T47D (cell line): ENCODE measurements at places on chromosomes 2 and 18.

GRCh38 chr2:231914077-231914690, 12.0 kb downstream of the NPPC start:
- no peak for DNase-seq

DNA sequence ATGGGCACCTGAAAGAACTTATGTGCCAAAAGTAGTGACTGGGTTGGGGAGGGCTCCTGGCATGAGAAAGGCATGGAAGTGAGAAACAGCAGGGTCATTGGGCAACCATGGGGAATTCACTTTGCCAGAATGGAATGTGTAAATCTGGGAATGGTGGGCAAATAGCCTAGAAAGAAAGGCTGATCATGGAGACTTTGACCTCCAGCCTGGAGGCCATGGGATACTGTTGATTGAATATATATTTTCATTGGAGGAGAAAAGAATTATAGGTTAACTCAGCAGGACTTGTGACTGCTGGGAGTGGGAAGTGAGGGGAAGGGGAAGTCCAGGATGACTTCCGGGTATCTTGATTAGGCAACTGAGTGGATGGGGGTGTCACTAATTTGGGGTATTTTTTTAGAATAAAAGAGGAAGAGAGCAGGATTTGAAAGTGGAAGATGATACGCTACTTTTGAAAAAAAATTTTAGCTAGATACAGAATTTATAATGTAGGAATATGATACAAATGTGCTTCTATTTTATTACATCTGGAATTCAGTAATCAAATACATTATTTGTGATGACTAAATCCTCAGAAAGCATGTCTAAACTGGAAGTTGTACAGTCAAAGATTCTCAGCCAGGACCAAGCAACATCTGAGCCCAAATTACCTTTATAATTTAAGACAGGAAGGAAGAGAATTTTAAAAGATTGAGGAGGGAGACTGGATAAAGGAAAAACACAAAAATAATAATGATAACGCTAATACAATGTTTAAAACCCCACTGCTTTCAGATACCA, 116.2 kb downstream of the GATA6 start:
- no peak for DNase-seq

DNA sequence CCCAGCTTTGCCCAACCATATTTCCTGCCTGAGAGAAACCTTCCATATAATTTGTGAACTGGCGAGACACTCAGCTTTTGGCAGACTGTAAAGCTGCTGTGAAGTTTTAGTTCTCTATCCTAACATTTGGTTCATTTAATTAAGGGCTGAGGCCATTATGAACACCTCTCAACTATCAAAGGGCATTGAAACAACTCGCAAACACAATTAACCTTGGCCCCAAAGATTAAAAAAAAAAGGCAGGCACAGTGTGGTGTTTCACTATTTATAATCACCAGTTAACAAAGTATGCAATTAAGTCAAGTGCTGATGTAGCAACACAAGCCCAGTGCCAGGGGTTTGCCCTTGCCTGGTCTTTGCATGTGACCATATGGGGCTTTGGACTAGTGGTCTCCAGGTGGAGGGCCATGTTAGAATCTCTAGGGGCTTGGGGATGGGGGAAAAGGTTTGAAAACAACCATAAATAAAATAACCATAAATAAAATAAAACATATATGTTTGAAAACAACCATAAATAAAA, 297.6 kb upstream of the SKOR2 start:
- no peak for DNase-seq

GRCh38 chr18:66873899-66874298, 270.0 kb upstream of the CDH19 start:
- no peak for DNase-seq

DNA sequence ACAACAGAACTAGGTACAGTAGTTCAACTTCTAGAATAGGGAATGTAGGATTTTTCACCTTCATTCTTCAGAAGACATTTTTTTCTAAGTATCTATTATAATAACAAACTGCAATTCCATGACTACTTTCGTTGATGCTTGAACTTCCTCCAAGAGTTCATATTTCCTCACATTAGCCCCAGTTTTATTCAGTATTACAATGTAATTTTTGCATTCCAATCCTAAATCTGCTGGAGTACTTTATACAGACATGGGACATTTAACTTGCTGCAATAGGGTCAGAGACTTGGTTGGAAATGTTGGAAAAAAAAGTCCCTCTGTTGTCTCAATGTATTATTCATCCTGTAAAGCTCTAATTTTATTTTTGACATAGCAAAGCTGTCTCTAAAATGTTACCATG, 19.6 kb upstream of the FTCDNL1 start:
- DNase-seq = no peak

GRCh38 chr2:609449-609848, 67.8 kb downstream of the TMEM18 start:
- DNase-seq = no peak

DNA sequence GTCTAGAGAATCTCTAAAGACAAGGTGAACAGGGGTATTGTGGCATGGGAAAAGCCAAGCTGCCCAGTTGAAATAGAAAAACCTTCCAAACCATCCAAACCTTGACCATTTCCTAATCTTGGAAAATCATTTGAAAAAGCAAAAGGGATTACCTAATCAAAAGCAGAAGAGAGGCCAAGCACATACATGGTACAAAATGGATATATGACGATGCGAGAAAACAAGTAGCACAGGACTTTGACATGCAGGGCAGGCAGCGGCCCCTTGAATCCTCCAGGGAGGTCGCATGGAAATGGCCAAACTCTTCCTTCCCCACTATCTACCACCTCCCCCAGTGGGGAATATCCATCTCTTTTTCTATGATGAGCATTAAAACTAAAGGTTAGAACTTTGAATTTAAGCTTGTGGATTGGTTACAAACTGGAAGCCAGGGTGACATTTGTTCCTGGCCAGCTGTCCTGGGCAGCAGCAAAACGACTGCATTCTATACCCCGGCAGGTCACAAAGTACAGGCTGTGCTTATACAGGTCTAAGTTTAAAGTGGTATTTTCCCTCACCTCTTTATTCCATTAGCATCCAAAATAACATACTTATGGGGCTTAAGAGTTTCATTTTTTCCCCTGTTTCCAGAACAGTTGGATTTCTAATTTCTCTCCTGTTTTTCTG, 24.7 kb downstream of the MYOM1 start:
- no peak for DNase-seq

DNA sequence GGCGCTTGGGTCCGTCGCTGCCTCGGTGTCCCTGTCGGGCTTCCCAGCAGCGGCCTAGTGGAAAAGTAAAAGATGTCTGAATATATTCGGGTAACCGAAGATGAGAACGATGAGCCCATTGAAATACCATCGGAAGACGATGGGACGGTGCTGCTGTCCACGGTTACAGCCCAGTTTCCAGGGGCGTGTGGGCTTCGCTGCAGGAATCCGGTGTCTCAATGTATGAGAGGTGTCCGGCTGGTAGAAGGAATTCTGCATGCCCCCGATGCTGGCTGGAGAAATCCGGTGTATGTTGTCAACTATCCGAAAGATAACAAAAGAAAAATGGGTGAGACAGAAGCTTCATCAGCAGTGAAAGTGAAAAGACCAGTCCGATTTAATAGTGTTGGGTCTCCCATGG, 8.0 kb downstream of the HES6 start:
- no peak for DNase-seq

- peak; percentile 26 for DNase-seq
Measured at GRCh38 chr2:134657650-134658250, 61.0 kb downstream of the TMEM163 start.

DNA sequence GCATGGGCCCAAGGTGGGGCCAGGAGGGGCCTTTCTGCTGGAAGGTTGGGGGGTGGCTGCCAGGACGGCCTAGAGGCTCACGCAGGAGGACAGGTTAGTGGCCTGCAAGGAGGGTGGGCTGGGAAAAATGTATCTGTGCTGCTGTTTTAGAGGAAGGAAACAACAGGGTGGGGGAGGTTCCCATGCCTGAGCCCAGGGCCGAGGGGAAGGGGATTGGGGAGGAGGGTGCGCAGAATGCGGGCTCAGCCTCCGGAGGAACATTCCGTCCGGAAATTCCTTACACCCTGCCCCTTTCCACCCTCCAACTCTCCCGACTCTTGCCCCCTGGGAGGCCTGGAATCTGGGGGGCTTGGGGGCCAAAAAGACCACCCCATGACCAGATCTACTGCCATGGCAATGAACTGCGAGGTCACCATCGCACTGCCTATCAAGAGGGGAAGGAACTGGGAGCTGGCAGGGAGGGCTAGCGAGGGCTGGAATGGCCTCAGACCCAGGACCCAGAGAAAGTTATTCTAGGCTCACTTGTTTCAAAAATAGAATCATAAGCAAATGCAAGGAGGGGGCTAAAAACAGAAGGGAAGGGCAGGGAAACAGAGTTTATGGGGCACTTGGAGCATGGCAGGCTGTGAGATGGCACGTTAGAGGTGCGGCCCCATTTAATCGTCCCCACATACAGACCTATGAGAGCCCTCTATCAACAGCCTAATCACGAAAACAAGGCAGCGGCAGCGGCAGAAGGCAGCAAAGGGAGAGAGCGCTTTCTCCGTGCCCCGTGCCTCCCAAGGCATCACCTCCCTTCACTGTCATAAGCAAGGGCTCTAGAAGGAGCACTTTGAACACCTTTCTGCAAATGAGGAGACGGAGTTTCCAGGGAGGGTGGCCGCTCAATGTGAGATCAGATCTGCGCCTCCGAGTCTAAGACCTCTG, 90.4 kb downstream of the TNS1 start:
- DNase-seq = no peak

DNA sequence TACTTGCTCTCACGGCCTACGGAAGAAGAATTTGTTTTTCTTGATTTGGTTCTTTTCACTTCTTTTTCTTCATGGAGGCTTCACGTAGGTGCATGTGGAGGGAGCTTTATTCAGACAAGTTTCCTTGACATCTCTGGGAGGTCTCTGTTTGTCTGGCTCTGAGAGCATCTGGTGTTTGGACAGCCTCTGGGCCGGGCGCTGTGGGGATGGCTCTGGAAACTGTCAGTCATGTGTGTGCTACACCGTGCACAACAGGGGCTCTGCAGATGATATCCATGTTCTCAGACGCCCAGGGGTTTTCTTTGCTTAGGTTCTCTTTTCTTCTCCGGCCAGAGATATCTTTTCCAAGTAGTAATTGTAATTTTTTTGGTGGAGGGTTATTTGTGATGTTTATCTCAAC, 130.7 kb downstream of the SH3RF3 start:
- no peak for DNase-seq

DNA sequence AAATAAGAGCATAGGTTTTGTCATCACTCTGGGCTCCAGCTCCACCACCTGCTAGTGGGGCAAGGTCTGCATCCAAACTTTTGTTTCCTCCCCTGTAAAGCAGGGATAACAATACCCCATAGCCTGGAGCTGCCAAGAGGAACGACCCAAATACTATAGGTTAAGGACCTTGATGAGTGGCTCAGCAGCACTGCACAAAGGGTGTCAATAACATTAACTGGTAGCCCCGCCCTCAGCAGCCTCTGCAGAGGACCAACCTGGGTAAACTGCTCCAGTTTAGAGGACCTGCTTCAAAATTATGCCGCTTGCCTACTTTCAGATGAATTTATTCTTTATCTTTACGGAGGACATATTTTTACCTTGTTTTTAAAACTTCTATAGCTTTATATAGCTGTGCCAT, 65.8 kb upstream of the RIOK3 start:
- no peak for DNase-seq

DNA sequence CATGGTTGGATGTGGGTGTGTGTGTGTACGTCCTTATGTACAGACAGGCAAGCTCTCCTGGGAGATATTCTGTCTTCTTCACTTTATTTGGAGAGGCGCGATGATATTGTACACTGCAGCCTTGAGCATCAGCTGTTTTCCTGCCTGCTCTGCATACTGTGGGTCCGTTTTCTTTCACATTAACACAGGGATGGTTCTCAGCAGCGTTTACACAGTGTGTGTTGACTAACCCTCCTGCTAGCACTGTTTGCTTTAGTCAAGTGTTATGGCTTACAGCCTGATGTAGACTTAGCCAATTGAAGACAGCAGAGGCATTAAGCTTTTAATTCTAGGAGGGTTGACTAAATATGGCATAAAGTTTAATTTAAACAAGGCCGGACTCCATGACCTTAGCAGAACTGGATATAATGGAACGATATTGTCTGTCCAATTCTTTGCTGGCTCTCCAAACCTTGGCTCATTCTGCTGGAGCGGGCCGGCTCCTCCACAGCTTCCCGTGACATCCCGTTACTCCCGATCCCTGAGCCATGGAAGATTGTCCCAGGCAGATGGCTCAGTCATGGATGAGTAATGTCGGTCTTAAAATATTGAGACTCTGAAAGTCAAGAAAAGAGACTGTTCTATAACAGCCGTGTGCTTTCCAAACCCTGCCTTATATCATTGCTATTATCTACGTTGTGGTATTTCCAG, 134.7 kb downstream of the TPGS2 start:
- DNase-seq = peak; percentile 3

- DNase-seq = no peak
Measured at GRCh38 chr18:38576916-38577315, 1011.3 kb upstream of the CELF4 start.

- DNase-seq = no peak
Measured at GRCh38 chr18:7257426-7257740, 26.5 kb downstream of the LRRC30 start.

DNA sequence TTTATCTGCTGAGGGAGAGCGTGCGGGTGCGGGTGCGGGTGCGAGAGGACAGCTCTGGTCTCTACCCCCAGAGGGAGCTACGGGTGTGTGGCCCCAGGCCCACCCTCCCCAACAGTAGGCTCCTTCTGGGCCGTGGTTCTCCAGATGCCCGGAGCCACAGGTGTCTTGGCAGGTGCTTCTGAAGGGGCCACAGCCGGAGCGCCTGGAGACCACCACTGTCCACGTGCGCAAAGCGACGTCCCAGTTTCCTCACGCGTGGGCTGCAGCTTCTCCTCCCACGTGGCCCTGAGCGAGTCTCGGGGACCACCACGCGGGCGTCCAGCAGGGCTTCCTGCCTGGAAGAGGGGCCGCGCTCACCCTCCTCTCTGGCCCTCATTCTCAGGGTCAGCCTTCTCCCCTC, 90.6 kb downstream of the BIN1 start:
- DNase-seq = no peak

DNA sequence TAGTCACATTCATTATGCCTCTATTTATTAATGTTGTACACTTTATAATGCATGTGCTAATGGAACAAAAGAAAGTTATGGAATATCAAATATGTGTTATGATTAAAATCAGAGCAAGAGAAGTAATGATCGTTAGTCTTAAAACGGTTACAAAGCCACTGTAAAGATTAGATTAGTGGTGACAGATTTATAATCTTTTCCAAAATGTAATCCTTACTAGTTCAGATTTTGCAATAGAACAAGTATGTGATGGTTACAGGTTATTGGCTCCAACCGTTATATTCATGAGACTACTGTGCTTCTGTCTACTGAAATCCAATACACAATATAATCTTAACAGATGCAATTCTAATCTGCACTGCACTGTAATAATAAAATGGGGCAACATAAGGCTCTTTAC, 180.6 kb downstream of the ZNF521 start:
- no peak for DNase-seq

DNA sequence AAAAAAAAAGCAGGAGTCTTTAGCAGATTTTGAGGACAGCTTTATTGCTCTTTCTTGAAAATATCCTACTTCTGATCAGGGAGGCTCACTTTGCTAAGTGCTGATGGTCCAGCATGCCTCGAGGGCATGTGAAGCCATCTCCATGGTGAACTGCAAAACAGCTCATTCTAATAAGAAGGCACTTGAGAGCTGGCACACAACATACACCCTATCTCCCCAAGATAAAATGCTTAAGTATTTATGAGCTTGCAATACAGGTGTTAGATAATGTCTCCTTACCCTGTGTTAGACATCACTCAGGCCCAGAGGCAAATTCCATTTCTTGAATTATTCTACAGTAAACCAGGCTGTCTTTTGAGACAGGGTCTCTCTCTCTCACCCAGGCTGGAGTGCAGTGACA, 2.7 kb downstream of the ENOSF1 start:
- no peak for DNase-seq

GRCh38 chr2:74902281-74902860, 56.1 kb upstream of the POLE4 start:
- DNase-seq = no peak
